ENCODE measurements at places on chromosomes 7 and 10.

GRCh38 chr10:115082506-115082905 lies 10.7 kb upstream of the ATRNL1 start:
- no peak for DNase-seq

DNA sequence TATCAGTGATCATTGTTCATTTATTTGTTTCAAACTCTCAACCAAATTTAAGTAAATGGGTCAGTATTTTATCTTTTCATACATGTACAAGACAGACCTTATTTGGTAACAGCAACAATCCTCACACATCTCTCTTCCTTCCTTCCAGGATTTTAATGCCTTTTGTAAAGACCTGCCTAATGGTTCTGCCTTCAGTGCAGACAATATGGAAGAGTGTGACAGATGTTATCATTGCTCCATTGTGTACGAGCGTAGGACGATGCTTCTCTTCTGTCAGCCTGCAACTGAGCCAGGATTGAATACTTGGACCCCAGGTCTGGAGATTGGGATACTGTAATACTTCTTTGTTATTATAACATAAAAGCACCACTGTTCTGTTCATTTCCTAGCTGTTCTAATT lies 6.3 kb downstream of the CAV2 start:
- no peak for DNase-seq

DNA sequence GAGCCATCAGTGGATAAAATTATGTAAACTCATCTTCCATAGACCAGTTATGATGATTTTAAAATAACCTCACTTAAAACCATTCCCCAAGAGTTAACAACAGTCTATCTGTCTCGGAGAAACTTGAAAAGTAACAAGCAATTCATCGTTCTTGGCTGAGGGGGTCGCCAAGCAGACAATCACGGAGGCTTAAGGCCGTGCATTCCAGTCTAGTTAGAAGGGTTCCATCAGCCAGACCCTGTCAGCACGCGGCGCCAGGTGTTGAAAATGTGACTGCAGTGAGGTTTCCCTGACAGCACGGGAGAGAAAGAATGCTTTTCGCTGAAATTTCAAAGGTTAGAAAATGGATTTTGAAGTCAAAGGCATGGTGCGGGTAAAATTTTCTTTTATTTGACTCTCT lies 1025.0 kb upstream of the CELF2 start:
- DNase-seq = no peak

DNA sequence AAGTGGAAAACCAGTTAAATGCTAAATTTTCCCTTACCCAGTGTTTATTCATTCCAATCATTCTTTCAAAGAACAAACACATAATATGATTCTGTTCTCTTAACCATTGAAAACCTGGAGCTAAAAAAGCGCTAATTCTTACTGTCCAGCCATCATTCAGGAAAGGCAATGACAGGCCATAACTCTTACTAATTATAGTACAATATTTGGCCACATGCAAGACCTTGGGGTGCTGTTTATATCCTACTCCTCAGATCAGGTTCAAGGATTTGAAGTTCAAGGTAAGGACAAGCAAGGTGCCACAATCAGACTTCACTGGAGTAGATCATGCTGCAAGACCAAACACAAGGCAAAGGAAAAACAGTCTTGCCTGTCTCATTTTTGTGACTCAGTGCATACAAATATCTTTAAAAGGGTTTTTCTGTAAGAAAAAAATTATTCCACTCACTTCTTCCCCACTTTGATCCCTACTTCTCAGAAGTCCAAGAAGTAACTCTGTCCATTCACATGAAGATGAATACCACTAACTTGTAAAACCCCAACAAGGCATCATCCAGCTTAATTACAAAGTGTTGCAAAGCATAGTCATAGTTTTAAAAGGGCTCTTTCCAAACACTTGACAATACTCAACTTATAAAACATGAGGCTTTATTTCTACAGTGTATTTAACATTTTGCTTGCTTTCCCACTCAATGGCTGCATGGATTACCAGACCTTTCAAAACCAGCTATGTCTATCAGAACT lies 153.0 kb downstream of the DOCK4 start:
- no peak for DNase-seq

DNA sequence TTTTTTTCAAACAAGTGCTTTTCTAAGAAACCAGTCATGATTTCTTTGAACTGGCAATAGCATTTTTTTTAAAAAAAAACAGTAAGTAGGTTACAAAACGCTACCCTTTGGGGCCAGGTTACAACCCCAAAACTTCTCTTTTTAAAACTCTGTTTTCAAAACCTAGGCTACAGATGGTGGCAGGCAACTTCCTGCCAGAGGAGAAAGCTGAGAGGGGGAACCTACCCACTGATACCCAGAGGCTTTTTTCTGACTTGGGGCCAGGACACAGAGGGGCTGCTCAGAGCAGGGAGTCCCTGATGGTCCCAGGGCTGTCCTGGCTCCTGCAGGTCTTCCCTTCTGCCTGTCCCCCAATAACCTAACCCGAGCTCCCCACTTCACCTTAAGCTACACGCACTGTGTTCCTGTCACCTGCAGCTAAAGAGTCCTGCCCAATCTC lies 6.9 kb downstream of the STN1 start:
- DNase-seq = no peak

GRCh38 chr7:3408814-3409595 lies 108.0 kb downstream of the SDK1 start:
- no peak for DNase-seq

GRCh38 chr7:37037286-37037685 lies 313.0 kb upstream of the AOAH start:
- no peak for DNase-seq

DNA sequence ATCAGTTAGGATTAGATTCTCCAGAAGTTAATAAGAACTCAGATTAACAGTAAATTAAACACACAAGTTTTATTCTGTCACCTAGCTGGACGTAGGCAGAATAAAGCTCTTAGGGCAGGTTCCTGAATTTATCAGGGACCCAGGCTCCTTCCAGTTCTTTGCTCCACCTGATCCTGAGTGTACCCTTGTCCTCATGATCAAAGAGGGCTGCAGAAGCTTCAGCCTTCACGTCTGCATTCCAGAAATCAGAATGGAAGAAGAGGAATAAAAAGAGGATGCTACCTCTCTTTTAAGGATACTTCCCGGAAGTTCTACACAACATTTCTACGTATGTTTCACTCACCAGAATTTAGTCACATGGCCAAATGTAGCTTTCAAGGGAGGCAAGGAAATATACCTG lies 1.7 kb upstream of the GSAP start:
- no peak for DNase-seq

DNA sequence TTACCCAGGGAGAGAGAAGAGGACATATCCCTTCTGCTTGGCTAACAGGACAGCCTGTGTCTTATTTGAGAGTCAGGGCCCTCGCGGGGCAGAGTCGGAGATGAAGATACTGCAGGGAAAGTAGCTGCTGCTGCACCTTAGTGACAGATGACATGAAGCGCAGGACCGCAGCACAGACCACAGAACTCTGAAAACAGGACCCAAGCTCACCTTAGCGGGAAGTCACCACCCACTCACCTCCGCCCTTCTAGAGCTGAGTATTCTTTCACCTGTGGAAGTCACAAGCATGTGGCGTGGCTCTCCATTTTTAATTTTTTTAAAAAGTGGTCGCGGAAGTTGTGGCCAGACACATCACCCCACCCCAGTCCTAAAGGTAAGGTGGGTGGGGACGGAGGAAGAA lies 191.4 kb downstream of the FAM107B start:
- DNase-seq = peak; percentile 45

DNA sequence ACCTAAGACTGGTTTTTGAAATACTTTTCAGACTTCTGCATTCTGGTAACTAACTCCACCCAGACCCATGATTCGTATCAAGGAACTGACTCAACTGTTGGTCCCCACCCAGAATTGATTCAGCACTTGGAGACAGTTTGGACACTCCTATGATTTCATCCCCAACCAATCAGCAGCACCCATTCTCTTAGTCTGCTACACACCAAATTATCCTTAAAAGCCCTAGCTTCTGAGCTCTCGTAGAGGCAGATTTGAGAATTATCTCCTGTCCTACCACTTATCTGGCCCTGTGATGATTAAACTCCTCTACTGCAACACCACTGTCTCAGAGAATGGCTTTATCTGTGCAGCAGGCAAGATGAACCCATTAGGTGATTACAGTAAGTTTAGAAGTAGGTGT lies 7.7 kb upstream of the GSTO1 start:
- no peak for DNase-seq

DNA sequence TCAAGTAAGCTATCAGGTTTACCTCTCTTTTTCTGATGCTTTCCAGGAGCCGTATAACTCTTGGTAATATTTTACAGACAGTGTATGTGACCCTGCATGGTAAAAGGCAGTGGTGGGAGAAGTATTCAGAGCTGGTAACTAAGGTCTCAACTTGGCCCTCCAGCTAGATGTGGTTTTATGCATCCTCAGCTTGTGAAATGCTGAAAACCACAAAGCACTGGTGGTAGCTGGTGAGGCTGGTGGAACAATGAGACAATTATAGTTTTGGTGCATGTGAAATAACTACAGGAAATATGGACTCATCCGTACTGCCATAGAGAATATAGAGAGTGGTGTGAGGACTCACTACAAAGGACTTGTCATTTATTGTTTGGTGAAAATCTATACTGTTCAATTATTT lies 383.0 kb upstream of the PCDH15 start:
- no peak for DNase-seq

DNA sequence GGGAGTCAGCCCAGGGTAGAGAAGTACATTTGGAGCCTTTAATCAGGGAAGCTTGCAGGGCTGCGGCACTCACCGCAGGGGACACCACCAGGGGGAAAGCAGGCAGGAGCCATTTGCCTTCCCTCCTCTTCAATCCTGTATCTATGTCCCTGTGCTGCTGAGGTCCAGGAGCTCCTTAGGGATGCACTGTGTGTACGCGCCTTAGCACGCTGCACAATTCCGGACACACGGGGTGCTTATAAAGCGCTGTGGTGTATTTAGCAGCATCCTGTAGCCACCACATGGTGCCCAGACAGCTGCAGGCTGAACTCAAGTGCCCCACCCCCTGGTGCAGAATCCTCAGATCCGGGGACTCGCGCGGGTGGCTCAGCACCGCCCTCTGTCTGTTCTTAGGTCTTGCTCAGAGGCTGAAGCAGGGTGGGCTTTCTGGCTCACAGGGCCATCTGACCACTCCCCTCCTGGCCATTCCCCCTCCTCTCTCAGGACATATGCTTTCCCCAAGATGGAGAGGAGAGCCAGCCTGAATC lies 421.4 kb downstream of the SDK1 start:
- DNase-seq = no peak

- peak; percentile 17 for DNase-seq
These were observed 90.2 kb downstream of the DLG5 start for GRCh38 chr10:77836299-77836820.

- DNase-seq = no peak
These were observed 1.5 kb upstream of the SHH start for GRCh38 chr7:155813546-155814315.

- DNase-seq = no peak
These were observed 48.8 kb downstream of the SFR1 start for GRCh38 chr10:104170610-104171254.

GRCh38 chr7:151152643-151153513 lies 14.6 kb downstream of the GBX1 start:
- no peak for DNase-seq

GRCh38 chr10:33609546-33609945 lies 275.1 kb upstream of the NRP1 start:
- no peak for DNase-seq
